ENCODE measurements at places on chromosomes 13 and 19. TPM values are rescaled to one million over a fixed set of nuclear protein-coding genes. Genes with fewer than 3 reads are reported as not detected.

DNA sequence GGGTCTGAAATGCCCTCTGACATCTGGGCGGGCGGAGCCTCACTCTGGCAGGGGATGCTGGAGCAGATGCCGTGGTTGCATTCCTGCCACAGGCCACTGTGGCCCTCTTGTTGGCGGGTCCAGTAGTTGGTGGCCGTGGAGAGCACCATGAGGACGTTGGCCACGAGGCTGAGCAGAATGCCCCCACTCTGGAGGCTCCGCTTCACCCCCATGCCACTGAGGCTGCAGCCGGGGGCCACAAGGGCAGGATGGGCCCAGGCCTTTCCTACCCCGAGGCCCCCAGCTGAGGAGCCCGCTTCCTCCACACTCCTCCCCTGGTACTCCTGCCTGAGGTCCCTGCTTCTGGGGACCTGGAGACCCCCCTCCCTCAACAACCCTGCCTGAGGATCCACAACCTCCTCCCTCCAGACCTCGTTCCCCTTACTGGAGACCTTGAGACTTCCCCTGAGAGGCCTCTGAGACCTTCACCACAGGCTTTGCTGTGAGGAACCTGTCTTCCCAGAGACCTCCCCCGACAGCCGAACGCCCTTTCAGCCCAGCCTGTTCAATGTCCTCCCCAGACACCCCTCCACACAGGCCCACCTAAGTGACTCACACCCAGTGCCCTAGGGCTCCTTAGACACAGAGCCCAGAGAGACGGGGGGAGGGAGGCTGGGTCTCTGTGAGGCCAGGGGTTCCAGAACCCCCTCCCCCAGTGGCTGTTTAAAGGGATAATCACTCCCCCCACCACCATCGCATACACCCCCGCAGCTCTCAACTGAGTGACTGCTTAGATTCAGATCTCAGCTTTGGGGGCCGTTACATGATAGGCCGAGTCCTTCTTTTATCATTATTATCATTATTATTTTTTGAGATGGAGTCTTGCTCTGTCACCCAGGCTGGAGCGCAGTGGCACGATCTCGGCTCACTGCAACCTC lies at the start of gene CLDND2:
Gene CLDND2 (minus strand): TSS at position 638 of the 917 bp plus-strand sequence. CDS start 426 bp downstream, at position 212.
- DNase-seq, result no peak

DNA sequence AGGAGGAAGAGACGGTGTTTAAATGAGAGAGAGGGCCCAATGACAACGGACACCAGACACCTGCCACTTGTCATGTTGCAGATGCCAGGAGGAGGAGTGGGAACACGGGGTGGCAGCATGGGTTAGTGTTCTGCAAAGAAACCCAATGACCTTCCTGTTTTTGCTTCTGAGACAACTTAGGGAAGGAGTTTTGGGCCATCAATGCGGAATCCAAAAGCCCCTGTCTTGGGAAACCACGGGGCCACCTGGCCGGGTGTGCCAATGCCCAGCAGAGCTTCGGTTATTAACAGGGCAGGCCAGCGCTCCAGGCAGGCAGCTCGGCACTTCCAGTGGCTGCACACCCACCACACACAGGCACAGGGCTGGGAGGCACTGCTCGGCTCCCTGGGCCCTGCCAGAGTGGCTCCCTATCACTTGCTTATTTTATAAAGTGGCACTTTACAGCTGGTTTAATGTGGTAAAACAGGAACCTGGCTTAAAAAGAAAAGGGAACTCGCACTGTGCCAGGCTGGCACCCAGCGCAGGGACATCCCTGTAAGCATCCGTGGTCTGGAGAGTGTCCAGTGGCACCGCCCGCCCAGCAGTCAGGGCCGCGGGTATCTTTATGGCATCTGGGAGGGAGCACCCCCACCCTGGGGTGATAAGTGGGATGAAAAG lies 19.1 kb downstream of the ELL start:
- DNase-seq, result no peak

DNA sequence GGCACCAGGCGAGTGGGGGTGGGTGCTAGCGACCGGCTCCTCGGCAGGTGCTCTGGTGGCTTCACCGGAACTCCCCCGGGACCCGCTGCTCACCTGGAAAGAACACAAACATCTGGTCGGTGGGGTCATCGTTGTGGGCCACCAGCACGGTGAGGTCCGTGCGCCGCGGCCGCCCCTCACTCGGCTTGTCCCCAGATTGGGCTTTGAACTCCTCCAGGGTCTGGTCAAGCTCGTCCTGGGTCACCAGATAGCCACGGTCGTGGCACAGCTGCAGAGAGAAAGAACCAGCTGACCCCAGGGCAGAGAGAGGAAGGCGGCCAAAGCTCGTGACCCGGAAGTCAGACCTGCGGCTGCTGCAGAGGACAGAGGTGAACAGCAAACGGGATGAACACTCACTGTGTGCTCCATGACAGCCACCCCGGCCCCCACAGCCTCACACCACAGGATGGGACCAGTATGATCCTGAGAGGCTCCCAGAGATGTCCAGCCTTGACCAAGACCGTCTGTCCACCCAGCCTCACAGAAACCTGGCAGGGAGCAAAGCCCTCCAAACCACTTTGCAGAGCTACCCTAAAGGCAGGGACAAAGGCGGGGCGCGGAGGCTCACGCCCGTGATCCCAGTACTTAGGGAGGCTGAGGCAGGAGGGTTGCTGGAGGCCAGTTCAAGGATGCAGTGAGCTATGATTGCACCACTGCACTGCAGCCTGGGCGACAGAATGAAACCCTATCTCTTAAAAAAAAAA lies 1.2 kb downstream of the POLR2E start:
- DNase-seq, result peak; percentile 39

The ZNF728 gene
- not detected for total RNA-seq

- DNase-seq, result peak; percentile 4
These were observed 2.7 kb downstream of the SMAD9 start for GRCh38 chr13:36917311-36917710.

The OLFM4 gene
- not detected for total RNA-seq

DNA sequence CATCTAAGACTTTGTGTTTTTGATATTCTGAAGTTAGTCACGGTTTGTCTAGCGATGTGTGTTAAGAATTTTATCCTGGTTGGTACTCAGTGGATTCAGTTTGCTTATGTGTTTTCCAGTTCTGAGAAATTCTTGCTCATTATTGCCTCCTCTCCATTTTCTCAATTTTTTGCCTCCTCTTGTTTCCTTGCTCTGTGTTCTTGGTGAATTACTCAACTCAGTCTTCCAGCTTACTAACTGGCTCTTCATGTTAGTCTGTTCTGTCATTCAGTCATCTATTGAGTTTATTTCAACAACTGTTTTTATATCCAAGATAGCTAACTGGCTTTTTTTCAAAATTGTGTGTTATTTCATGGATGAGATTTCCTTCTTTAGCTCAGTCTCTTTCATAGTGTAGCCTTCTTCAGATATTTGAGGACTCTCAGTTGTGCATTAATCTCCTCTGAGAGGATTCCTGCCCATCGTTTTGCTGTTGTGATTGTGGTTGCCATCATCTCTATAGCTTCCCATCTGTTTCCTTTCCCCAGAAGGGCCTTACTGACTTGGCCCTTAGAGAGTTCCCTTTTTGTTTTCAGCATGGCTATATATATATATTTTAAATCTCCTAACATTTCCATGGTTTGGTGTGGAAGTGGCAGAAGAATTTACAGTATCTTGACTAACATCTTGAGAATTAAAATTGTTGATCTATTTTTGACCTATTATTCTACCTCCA lies 6.2 kb downstream of the SETDB2 start:
- no peak for DNase-seq

- no peak for DNase-seq
These were observed 1208.0 kb downstream of the DIAPH3 start for GRCh38 chr13:58955546-58956385.

DNA sequence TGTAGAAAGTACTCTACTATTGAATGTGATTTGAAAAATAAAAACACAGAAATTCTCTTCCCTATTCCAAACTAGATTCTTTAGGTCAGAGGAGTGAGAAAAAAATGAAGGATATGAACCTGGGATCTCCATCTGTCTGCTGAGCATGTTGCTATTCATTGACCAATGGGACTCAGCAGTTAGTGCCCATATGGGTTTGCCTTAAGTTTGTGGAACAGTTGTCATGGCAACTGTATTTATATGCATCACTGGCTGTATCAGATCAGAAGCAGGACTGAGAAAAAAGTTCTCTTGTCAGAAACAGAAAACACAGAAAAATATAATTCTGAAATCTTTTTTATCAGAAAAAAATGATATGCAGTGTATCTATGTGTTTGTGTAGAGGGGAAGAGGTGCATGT lies 73.3 kb upstream of the ATXN8OS start:
- no peak for DNase-seq

The GDF15 gene
- total RNA-seq, result 33.3 TPM

The S1PR5 gene
- 1.8 TPM for total RNA-seq

DNA sequence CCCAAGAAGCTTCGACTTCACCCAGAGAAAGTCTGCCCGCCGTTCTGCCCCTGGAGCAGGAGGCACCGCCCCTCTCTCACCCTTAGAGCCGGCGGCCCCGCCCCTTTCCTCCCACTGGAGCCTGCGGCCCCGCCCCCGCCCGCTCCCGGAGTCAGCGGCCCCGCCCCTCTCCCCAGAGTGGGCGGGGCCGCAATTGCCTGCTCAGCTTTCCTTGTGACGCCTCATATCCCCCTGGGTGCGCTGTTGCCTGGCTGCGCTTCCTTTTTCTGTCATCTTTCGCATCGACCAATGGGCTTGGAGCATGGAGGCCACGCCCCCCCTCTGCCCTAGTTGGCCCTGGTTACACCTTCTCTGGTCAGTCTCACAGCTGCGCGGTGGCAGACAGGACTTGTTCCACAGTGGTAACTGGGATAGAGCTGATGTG lies 38.2 kb upstream of the ZNF492 start:
- DNase-seq, result no peak

GRCh38 chr19:1766800-1767352 lies 13.6 kb downstream of the ONECUT3 start:
- DNase-seq, result no peak

DNA sequence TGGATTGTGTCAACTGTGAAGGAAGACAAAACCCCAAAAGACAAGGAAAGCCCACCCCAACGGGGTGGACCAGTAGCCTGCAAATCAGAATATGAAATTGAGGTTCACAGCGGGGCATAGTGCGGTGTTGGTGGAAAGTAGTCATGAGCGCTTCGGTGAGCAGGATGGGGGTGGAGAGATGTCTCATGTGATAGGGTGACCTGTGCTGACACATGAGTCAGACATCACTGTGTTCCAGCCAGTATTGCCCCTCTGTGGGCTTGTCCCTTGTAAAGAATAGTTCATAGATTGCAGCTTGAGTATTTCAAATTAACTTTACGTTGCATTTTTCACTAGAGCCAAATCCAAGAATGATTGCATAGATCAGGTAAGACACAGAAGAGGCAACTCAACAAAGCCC lies 7.3 kb downstream of the ZNF69 start:
- DNase-seq, result no peak

The COMP gene
- total RNA-seq, result 96.6 TPM

The RXFP2 gene
- total RNA-seq, result not detected

- DNase-seq, result peak; percentile 97
These were observed 84.5 kb downstream of the LRRC63 start for GRCh38 chr13:46296115-46296822.

The SLC25A41 gene
- not detected for total RNA-seq

DNA sequence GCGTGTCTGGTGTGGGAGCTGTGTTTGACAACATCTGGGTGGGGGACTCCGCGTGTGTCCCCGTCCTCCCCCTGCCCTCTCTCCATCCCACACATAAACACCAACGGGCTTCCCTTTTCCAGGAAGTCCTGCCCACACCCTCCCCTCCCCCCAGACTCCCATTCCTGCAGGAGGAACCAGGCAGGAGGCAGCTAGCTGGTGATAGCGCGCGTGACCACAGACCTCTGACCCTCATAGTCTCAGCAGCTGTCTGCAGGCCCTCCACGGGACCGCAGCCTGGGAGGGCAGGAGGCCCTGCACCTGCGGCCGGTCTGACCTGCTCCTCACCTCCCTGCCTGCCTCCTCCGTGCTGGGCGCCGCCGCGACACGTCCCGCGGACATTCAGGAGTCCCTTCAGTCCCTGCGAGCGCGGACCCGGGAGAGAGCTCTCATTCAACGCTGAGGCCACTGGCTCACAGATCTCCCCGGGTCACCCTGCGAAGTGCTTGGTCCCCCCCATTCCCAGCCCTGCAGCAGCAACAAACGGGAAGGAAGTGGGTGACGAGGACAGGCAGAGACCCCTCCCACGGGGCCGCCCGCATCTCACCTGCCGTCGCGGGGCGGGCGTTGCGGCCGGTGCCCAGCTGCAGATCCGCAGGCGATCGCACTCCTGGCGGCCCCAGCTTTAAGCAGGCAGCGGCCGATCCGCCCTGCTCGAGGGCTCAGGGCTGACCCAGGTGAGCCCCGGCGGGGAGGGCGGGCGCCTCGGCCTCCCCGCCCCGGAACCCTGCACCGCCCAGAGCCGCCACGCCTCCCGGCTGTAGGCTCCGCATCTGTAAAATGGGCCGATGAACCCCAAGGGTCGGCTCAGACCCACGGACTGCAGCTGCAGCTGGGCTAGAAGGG lies 1.1 kb upstream of the ACP5 start:
- no peak for DNase-seq

The RAB3A gene
- total RNA-seq, result 1.8 TPM

The ENOX1 gene
- 2.7 TPM for total RNA-seq

The TEAD2 gene
- 13.9 TPM for total RNA-seq

GRCh38 chr19:3253270-3253669 lies 28.8 kb downstream of the CELF5 start:
- DNase-seq, result no peak

DNA sequence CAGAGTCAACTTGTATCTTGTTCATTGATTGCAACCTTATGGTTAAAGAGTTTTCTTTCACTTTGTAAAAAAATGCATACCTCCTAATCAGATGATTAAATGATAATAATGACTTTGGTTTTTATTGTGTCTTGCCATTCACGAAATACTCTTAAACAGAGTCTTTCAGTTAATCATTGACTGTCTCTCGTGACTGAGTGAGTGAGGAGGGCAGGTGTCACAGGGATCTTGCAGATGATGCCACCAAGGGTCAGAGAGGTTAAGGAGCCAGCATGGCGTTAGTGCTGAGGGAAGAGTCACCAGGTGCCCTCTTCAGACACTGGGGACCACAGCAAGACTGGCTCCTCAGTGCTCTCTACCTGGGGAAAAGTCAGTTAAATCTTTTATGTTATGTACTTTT lies 8.0 kb downstream of the GPATCH1 start:
- DNase-seq, result no peak

The RLN3 gene
- not detected for total RNA-seq

DNA sequence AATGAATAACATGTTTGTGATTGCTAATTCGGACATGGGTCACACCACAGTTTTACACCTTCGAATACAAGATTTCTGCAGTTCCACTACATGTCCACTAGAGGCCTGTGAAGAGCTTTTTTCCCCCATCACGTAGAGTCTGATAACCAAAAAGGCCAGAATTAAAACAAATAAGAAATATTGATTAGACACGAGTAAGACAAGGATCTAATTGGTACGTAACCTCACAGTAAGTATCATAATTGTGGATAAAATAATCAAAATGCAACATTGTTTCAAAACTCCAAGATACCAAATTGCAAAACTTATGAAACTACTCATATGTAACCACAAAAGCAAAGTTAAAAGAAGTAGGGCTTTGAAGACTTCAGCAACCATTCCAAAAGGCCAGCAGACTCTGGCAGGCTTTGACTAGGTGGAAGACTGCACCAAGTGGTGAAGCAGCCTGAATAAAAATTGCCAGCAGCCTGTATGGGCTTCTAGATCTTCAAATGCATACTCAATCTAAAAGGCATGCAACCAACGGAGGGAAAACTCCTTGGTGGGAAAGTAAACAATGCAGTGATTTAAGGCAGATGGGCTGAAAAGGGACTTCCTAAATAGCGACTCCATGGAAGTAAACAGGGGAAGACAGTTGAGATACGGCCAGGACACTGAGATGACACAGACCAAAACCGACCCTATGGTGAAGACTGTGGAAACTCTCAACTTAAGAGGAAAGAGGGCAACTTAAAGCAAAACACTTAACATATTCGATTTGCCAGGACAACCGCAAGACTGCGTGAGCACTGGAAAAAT lies 56.7 kb downstream of the STARD13 start:
- DNase-seq, result peak; percentile 73

All from GM23248 (cell line).